Nasal cavity respiratory epithelium epithelial cell of viscerocranial mucosa (primary cell): ENCODE measurements at places on chromosomes 12 and 14. TPM values are rescaled to one million over a fixed set of nuclear protein-coding genes. Genes with fewer than 3 reads are reported as not detected.

The GUCY2C gene
- total RNA-seq = under 0.01 TPM in 1 of 2 replicates, not detected in the other

The SYT1 gene
- total RNA-seq = 0.14 and 0.68 TPM in 2 replicates

The VDR gene
- total RNA-seq = 6.8 and 12.4 TPM in 2 replicates

The GALNT8 gene
- not detected in 2 replicates for total RNA-seq

The MANSC4 gene
- total RNA-seq = not detected in 2 replicates
